ENCODE measurements at places on chromosomes 2 and 18.

- DNase-seq: no peak
Observed at GRCh38 chr2:214676421-214677089, 132.9 kb downstream of the BARD1 start.

GRCh38 chr2:85733121-85733960, 20.4 kb upstream of the ATOH8 start:
- peak; percentile 51 for DNase-seq

- DNase-seq: no peak
Observed at GRCh38 chr2:111138839-111139238, 18.1 kb downstream of the BCL2L11 start.

DNA sequence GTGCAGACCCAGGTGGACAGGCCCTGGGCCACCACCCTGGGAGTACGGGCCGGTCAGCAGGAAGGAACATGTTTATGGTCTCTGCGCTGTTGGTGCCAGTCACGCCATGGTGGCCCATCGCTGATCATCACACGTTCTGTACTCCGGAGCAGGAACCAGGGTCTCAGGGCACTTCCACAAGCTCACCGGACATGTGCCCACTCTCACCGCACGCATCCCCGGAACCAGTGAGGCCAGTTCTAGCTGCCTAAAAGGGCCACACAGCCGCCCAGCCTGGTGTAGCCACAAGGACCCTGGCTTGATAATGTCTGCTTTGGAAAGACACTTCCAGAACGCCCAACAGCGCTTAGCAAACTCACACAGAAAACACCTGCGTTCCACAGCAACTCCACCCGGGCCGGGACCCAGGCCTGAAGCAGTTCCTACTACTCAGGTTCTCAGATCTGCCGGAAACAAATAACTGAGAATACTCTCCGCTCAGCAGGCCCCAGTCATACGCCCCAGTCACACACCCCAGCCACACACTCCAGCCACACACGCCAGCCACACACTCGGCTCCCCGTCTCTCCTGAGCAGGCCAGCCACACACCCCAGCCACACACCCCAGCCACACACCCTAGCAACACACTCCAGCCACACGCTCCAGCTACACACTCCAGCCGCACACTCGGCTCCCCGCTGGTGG, 123.3 kb downstream of the HDAC4 start:
- DNase-seq: no peak

GRCh38 chr2:18180031-18180610, 301.7 kb downstream of the KCNS3 start:
- DNase-seq: no peak

- no peak for DNase-seq
Observed at GRCh38 chr2:232542715-232543467, 3.4 kb downstream of the CHRNG start.

DNA sequence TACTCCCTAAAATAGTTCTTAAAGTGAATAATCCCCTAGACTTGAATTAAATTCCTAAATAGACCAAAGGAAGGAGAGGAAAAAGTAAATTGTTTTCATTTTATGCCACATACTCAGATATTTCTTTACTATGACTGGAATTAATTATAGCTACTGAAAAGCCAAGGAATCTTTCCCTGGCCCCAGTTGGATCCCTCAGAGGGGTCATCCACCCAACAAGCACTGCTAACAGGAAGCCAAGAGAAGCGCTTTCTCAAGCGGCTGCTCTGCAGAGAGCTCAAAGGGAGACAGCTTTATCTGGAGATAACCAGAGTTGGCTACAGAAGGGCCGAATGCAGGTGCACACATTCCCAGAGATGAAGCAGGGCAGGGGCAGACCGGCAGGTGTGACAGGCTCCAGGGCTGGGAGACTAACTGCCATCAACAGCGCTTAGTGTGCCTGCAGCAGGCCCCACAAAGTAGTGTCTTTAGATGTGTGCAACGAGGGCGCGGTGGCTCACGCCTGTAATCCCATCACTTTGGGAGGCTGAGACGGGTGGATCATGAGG, 51.1 kb downstream of the POLR1A start:
- DNase-seq: peak; percentile 47

All from AG08395 (cell line).